ENCODE measurements at places on chromosomes 3 and 15.

GRCh38 chr15:94493176-94493575 is 261.8 kb downstream of the MCTP2 start:
- no peak overlapping the region for H3K27ac ChIP-seq
- DNase-seq, result no peak
- no peak overlapping the region for H3K4me3 ChIP-seq
- H3K27me3 ChIP-seq, result no peaks in the 10 kb centered on the region
- H3K36me3 ChIP-seq, result no peaks in the 10 kb centered on the region

- H3K4me1 ChIP-seq, result no peaks in the 10 kb centered on the region
- H3K27me3 ChIP-seq, result no peaks in the 10 kb centered on the region
- no peak for DNase-seq
Observed at GRCh38 chr3:169634618-169635236, 28.8 kb downstream of the MECOM start.

DNA sequence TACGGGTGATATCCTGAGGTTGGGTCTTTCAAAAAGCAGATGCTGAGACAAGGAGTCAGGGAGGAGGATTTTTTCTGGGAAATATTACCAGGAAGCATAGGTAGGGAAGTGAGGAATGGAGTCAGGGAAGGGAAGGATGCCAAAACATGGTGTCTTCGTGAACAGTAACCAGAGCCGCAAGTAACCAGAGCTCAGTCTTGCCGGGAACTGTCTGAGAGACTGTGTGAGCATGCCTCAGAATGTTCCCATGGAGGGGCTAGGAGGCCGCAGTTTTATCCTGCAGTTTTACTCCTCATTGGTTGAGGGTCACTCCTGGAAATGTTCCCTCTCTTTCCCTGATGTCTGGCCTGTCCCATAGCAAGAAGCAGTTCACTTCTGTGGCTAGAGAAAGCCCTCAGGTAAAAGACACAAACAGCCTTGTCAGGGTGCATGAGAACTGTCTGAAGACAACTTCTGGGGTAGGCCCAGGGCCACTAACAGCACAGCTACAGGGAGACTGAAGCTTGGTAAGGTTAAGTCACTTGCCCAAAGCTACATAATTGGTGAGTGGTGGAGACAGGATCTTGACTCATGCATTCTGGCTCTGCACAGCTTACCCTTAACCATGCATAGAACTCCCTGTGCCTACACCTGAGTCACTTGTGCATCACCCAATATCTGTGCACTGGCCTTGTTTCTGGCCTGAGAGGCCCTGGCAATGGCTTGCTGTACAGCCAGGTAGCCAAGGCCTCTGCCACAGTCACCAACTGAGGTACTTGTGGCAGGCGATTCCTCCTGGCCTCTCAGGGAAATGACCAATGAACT is 76.3 kb upstream of the FRMD4B start:
- no peaks in the 10 kb centered on the region for H3K36me3 ChIP-seq
- H3K4me1 ChIP-seq, result no peaks in the 10 kb centered on the region
- DNase-seq, result no peak
- H3K27ac ChIP-seq, result no peak overlapping the region

- H3K27ac ChIP-seq, result no peak overlapping the region
- peaks cover 3% of the 10 kb centered on the region for H3K27me3 ChIP-seq
- no peak for DNase-seq
- H3K4me1 ChIP-seq, result no peaks in the 10 kb centered on the region
- no peak overlapping the region for H3K4me3 ChIP-seq
Observed at GRCh38 chr3:42847731-42848130, 27.9 kb downstream of the CYP8B1 start.

GRCh38 chr3:58084788-58085543 is 76.7 kb downstream of the FLNB start:
- no peak overlapping the region for H3K4me3 ChIP-seq
- no peak for DNase-seq
- peaks cover 13% of the 10 kb centered on the region for H3K4me1 ChIP-seq

DNA sequence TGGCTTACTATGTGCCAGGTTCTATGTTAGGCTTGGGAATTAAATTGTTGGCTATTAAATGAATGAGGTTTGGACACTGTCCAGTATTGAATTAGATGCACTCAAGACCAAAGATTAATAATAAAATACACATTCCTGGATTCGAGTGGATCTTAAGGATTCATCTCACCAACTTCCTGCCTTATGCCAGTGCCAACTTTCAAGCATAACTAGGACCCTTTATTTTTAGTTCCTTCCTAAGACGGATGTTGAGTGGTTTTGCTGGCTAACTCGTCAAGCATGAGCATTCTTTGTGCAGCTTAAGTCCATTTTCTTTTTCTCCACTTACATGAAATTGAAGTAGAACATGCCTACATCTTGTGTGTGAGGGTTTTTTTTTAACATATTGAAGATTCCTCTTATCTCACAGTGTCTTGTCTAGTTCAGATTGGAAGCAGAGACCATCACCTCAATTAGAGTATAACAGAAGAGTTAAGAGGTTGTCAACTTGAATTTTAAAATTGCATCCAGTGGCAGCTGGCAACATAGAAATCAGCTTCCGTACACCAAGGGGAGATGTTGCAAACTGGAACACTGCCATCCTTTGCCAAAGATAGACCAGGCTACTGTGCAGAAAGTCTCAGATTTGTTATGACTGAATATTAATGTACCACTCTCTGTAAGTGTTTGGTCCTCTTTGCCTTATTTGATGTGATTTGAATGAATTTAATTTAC is 106.3 kb upstream of the BFSP2 start:
- peaks cover 35% of the 10 kb centered on the region for H3K4me1 ChIP-seq
- H3K36me3 ChIP-seq, result no peaks in the 10 kb centered on the region
- peak overlapping the region; percentile 87 for H3K27ac ChIP-seq
- H3K27me3 ChIP-seq, result no peaks in the 10 kb centered on the region

- peaks cover 7% of the 10 kb centered on the region for H3K36me3 ChIP-seq
- H3K27ac ChIP-seq, result peak overlapping the region; percentile 64
- H3K27me3 ChIP-seq, result no peaks in the 10 kb centered on the region
- DNase-seq, result no peak
- H3K4me3 ChIP-seq, result no peak overlapping the region
Observed at GRCh38 chr3:172085557-172085895, 46.1 kb downstream of the FNDC3B start.

DNA sequence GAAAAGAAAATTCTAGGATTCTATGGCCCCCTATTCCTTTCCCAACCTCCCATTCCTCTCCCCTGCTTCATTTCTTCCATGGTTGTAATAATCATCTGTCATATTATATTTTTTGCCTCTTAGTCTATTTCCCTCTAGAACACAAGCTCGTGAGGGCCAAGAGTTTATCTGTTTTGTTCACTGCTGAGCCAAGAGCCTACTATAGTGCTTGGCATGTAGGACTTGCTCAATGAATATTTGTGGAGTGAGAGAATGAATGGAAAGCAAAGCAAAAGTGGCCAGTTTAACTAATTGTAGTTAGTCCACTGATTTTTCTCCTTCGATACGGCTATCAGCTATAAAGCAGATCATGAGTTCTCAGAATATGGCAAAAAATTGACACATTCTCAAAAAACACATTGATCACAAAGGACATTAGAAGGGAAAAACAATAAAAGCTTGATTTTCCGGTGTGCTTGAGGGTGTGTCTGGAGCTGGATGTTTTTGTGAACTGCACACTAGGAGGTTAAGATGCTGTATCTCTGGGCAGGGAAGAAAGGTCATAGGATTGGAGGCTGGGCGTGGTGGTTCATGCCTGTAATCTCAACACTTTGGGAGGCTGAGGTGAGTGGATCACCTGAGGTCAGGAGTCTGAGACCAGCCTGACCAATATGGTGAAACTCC is 25.0 kb upstream of the CTSH start:
- no peak overlapping the region for H3K4me3 ChIP-seq
- no peak for DNase-seq
- H3K4me1 ChIP-seq, result no peaks in the 10 kb centered on the region

DNA sequence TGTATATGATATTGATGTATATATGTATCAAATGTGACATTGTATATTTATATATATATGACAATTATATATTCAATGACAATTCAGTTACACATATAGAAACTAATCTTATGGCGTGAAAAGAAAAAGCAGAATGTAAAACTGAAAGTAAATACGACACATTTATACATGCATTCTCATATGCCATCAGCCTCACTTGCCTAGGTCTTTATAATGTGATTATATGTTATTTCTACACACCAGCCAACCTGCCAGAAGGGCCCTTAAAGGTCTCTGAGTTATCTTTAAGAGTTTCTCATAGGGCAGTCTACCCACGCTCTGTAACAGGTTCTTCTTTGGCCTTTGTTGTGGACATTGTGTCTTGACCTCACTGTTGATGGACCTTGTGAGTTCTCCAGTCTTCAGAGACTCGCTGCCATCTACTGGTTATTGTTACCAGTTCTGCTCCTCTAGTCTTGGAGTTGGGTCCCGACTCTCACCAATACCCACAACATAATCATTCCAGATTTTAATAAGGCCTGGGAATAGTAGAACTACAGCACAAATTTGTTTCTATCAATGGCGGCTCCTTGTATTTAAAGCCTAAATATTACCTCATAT is 371.5 kb upstream of the GOLIM4 start:
- no peaks in the 10 kb centered on the region for H3K36me3 ChIP-seq
- no peaks in the 10 kb centered on the region for H3K4me1 ChIP-seq
- DNase-seq, result peak; percentile 22
- no peak overlapping the region for H3K4me3 ChIP-seq
- H3K27ac ChIP-seq, result no peak overlapping the region

DNA sequence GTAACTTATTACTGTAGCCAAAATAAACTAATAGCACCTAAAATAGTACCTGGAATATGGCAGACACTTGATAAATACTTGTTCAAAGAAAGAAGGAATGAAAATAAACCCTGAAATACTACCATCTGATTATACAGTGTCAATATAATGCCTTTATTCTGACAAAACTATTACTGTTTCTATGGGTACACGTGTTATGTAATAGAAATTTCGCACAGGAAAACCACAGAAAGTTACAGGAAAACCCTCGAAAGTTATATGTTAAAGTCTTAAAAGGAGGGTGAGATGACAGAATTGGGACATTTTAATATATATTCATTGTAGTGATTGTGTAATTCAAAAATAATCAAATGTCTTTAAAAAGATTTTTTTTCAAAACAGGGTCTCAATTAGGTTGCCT is 28.8 kb downstream of the ETFA start:
- DNase-seq, result no peak
- no peaks in the 10 kb centered on the region for H3K27me3 ChIP-seq
- no peak overlapping the region for H3K27ac ChIP-seq
- H3K4me3 ChIP-seq, result no peak overlapping the region

DNA sequence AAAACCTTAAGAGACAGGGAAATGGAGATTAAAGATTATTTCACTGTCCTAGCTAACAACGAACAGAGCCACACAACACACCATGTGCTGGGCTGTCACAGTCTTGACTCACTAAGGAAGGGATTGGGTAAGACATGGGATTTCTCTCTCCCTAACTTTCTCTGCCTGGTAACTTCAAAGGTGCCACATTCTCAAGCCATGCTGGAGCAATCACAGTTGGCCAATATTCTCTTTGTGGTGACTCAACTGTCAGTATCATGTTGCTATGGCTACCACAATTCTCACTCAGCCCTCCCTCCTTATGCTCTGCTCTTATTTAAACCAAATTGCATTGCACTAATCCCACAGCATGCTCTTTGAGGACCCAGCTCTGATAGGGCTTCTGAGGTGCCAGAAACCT is 74.0 kb downstream of the OXNAD1 start:
- DNase-seq, result peak; percentile 87
- no peak overlapping the region for H3K4me3 ChIP-seq
- H3K27ac ChIP-seq, result peak overlapping the region; percentile 37
- peaks cover 7% of the 10 kb centered on the region for H3K4me1 ChIP-seq
- H3K36me3 ChIP-seq, result peaks cover 8% of the 10 kb centered on the region

GRCh38 chr15:60102748-60103147 is 98.6 kb downstream of the FOXB1 start:
- no peaks in the 10 kb centered on the region for H3K4me1 ChIP-seq
- H3K27me3 ChIP-seq, result peaks cover 7% of the 10 kb centered on the region
- H3K27ac ChIP-seq, result no peak overlapping the region
- no peak for DNase-seq
- no peaks in the 10 kb centered on the region for H3K36me3 ChIP-seq

DNA sequence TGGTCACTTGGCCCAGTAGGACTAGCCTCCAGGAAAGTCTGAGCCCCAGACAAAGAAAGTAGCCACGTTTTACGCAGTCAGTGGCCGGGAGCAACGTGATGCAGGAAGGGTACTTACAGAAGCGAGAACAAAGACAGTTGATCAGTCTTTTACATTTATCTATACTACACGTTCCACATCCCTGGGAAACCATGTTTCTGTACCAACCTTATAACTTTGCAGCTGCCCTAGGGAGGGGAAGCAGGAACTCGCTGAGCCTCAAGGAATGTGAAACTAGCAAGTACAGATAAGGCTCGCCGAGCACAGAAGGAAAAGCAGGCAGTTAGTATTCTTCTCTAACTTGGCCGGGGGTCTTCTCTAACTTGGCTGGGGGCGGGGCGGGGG is 3.4 kb upstream of the KNL1 start:
- no peak for DNase-seq
- H3K4me3 ChIP-seq, result no peak overlapping the region
- peaks cover 2% of the 10 kb centered on the region for H3K27me3 ChIP-seq
- no peaks in the 10 kb centered on the region for H3K4me1 ChIP-seq

DNA sequence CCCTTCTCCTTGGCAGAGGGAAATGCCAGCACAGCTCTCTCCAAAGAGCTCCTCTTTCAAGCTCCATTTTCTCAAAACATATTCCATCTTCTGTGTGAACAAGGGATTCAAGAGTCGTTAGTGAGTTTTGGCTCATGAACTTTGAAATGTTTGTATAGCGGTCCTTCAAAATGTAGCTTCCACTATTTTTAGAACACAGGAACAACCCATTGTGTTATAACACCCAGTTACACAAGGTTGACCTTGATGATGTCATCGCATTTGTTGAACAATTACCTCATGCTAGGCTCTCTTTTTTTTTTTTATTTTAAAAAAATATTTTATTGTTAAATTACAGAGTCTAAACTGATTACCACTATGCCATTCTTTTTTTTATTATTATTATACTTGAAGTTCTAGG is 251.7 kb downstream of the THSD4 start:
- H3K36me3 ChIP-seq, result no peaks in the 10 kb centered on the region
- no peaks in the 10 kb centered on the region for H3K27me3 ChIP-seq
- DNase-seq, result peak; percentile 12
- H3K4me3 ChIP-seq, result no peak overlapping the region
- H3K4me1 ChIP-seq, result no peaks in the 10 kb centered on the region
- no peak overlapping the region for H3K27ac ChIP-seq

DNA sequence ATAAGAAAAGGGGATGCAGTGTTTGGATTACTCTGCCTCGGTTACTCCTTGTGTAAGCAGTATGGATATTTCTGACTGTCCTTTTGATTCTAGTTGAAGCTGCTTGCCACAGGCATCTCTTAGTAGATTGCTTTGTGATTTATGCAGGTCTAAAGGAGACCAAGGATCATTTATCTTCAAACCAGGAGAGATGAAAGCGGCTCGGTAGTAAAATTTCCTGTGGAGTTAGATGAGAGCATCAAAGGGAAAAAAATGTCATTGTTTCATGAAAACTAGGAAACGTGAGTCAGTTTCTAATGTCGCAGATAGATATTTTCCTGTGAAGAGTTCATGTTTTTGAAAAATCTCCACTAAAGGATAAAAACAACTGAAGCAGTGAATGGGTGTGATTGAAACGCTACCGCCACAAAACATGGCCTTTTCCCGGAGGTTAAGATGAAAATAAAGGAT is 254.0 kb upstream of the TBL1XR1 start:
- peak; percentile 93 for DNase-seq
- H3K36me3 ChIP-seq, result no peaks in the 10 kb centered on the region
- no peaks in the 10 kb centered on the region for H3K27me3 ChIP-seq
- peak overlapping the region; percentile 9 for H3K4me3 ChIP-seq
- peak overlapping the region; percentile 89 for H3K27ac ChIP-seq
